ENCODE measurements at places on chromosomes 5 and 9.

- no peak for DNase-seq
Observed at GRCh38 chr5:57725658-57726504, 243.3 kb upstream of the ACTBL2 start.

DNA sequence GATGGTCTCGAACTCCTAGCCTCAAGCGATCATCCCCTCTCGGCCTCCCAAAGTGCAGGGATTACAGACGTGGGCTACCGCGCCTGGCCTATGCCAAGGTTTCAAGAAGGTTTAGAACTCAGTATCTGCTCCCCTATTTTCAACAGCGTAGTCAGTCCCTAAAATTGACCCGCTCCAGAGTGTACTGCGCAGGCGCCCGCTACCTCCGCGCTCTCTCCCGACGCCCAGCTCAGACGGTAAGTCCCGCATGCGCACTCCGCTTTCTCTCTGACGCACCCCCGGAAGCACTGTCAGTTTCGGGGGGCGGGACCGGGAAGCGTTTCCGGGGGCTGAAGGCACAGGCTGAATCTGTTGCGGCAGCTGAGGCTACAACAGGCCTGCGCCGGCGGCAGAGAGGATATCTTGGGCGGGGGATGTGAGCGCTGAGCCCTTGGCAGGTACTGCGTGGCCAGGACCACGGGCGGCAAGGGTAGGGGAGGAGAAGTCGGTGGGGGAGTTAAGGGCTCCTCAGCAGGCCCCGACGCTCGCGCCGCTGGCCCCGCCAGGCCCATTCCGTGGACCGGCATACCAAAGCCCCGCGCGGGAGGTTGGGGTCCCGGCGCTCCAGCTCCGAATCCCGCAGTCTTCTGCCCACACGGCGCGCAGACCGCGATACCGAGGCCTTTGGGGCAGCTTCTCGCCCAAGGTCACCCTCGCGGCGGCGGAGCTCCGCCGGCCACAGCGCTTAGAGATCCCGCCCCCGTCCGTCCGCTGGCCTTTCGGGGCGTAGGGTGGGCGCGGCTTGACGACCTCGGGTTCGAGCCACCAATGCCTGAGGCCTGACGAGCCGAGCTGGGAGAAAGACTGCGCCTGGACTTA is at the start of gene ZBTB43:
Gene ZBTB43 (plus strand): TSS at position 345 of the 858 bp plus-strand sequence. CDS start 27,470 bp downstream, outside the sequence.
- DNase-seq, result peak; percentile 98

DNA sequence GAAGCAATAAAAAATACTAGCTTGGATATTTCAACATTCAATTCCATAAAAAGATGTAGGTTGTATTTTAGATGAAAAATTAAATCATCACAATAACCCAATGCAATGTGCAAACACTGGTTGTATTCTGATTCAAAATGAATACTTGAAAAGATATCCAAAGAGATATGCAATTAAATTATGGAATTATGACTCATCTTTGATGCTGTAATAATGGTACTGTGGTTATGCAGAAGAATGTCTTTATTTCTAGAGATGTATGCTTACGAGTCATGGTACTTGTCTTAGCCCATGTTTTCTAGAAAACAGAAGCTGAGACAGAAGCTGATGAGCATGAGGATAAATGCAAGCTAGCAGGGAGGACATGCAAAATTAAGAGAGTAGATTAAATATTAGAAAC is 1941.4 kb upstream of the NUDT12 start:
- no peak for DNase-seq

- DNase-seq, result no peak
Observed at GRCh38 chr9:12702160-12702758, 9.1 kb downstream of the TYRP1 start.

DNA sequence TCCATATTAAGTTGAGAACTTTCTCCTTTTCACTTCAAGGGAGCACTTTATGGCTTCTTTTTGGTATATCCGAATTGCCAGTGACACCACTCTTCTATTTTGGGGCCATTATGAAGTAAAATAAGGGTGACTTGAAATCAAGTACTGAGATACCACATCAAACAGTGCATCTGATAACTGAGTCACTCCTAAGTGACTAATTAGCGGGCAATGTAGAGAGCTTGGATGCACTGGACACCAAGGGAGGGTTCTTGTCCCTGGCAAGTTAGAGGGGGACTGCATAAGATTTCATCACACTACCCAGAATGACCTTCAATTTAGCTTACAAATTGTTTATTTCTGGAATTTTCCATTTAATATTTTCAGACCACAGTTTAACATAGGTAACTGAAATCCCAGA is 813.9 kb upstream of the CDH10 start:
- DNase-seq, result no peak

- DNase-seq, result no peak
Observed at GRCh38 chr9:6133346-6134063, 82.1 kb upstream of the IL33 start.

GRCh38 chr9:89023740-89024139 is 32.5 kb downstream of the S1PR3 start:
- no peak for DNase-seq

DNA sequence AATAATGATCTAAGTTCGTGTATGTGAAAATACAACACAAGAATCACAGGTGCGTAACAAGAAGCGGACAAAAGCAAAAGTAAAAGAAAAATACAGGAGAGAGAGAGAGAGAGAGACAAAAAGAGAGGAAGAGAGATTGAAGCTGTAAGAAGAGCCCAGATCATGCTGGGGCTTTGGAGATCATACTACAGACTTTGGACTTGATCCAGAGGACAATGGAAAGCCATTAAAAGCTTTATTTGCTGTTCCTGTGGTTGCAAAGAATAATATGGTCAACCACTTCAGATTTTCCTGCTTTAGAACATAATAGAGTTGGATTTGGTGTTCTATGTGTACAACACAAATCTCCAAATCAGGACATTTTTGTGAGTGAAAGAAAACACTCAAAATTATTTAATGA is 561.4 kb downstream of the CAAP1 start:
- DNase-seq, result no peak

DNA sequence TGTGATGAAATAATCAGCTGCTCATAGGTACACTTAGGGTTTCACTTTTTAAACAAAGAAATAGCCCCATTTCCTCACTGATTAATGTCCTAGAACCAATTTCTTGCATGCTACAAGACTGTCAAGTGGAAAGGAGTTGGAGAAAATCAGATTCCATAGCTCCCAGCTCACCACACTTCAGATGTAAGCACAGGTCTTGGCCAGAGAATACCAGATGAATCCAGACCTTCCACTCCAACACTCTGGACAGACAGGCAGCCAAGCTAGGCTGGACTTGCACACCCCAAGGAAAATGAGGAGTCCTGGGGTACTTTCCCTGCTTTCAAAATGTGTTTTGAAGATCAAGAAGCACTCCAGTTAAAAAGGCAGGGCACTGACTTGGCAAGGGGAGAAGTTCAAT is 68.5 kb downstream of the KLHL3 start:
- no peak for DNase-seq
